GM23338 (cell line): ENCODE measurements at places on chromosomes 12 and 14.

- no peak for DNase-seq
- H3K4me3 ChIP-seq, result no peak overlapping the region
- no peaks in the 10 kb centered on the region for H3K4me1 ChIP-seq
- H3K36me3 ChIP-seq, result no peaks in the 10 kb centered on the region
- no peak overlapping the region for H3K27ac ChIP-seq
Measured at GRCh38 chr12:88132392-88132791, 9.5 kb downstream of the CEP290 start.

DNA sequence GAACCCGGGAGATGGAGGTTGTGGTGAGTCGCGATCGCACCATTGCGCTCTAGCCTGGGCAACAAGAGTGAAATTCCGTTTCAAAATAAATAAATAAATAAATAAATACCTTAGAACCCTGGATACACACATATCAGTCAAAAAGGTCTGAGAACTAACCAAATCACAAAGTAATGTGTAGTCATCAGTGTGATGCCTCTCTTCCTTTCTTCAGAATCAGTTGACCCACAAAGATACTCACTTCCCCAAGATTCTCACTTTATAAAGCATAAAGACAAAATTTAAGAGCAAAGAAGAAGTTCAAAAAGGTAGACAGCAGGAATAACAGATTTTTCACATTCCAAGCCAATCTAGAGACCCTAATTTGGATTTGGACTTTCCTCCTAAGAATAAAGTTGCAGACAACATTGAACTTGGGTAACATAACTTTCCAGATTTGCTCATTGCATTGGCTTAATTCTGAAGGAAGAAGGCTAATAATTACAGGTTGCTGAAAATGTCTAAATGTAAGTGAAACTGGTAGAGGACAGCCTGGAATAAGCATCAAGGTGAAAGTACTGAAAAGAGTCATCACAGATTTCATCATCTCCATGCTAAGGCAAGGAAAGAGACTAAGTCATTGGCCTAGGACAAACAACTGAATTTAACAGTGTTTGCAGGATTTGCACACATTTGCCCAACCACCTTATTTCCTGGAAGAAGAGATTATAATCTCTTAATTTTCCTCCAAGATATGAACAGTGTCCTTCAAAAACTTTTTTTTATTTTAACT, 17.4 kb downstream of the TMED10 start:
- no peak overlapping the region for H3K4me3 ChIP-seq
- no peak overlapping the region; the same call in 1 of the 2 replicates for H3K27ac ChIP-seq
- no peaks in the 10 kb centered on the region for H3K36me3 ChIP-seq
- H3K4me1 ChIP-seq, result 0 out of 2 replicates have a peak, but pooled peaks cover 2% of the 10 kb centered on the region
- no peaks in the 10 kb centered on the region for H3K27me3 ChIP-seq

DNA sequence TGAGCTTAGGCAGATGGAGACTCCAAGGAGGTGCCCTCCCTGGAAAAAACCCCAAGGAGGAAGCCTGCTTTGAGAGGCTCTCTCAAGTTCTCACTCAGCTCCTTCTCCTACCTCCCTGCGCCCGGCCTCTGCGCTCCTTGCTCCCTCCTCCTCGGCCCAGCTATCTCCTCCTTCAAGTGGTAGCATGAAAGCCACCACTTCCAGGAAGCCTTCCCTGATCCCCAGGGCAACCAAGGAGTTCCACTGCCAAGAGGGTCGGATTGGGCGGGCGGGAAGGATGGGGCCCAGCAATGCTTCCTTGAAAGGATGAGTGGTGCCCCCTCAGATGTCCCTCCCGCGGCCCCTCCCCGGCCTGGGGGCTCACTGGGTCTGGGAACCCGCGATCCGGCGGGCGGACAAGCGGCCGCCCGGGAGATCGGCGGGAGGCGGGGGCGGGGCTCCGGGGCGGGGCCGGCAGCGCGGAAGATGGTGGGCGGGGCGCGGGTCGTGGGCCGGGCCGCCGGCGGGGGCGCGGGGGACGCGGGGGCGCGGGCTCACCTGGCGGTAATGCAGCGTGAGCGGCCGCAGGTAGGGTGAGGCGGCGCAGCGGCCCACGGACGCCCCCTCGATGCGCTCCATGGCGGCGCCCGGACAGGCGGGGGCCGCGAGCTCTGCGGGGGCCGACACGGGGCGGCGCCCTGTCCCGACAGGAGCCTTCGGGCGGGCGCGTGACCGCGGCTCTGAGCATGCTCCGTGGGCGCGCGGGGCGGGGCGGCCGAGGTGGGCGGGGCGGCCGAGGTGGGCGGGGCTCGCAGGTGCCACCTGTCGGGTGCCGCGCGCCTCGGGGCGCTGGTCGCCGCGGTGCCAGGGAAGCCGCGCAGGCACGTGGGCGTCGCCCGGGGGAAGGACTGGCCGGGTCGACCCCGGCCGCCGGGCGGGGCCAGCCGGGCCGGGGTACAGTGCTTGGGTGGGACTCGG, at the start of gene NUDT14:
TSS of gene NUDT14 (minus strand) at position 721 of the 957 bp plus-strand sequence. CDS start at position 618, 103 bp downstream.
- no peaks in the 10 kb centered on the region for H3K36me3 ChIP-seq
- H3K27ac ChIP-seq, result no peak within 1 kb of the TSS
- no peaks in the 10 kb centered on the region; the same call in 1 of the 2 replicates for H3K4me1 ChIP-seq
- peak; percentile 75 for DNase-seq
- H3K4me3 ChIP-seq, result peak within 1 kb of the TSS; percentile 69

DNA sequence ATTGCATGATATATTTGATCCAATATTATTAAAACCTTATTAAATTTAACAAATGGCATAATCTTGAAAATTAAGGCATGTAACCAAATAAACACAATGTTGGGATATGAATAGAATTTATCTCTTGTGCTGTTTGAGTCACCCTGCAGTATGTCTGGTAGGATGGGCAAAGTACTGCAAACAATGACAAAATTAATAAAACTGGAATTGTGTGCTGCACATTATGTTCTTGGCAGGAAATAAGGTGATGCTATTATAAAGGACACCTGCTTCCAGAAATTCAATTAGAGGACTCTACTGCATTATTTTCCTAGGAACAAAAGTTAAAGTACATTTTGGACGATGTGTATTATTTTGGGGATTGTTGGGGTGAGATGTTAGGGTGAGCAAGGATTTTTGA, 132.7 kb downstream of the PPFIA2 start:
- no peak overlapping the region for H3K27ac ChIP-seq
- no peak for DNase-seq
- H3K36me3 ChIP-seq, result no peaks in the 10 kb centered on the region

- peaks cover 38% of the 10 kb centered on the region for H3K4me1 ChIP-seq
- no peak overlapping the region for H3K27ac ChIP-seq
Measured at GRCh38 chr14:63431466-63431865, 111.7 kb downstream of the PPP2R5E start.

DNA sequence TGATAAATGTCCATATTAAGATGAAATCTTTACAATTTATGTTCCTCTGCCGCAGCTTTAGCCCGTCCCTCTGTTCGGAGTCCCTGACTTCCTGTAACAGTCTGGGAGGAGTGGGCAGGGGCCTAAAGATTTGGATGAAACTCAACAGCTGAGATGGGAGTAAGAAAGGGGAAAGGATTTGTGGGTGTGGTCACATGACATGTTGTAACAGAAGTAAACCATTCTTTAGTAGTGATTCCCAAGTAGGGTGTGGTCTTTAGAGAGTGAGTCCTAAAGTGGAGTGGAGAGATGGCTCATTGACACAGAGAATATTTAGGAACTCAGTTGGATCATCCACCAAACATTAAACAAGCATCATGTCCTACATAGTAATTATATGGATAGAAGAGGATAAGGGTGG, 12.9 kb downstream of the TMEM117 start:
- no peaks in the 10 kb centered on the region for H3K4me1 ChIP-seq
- H3K4me3 ChIP-seq, result no peak overlapping the region
- H3K27ac ChIP-seq, result no peak overlapping the region

DNA sequence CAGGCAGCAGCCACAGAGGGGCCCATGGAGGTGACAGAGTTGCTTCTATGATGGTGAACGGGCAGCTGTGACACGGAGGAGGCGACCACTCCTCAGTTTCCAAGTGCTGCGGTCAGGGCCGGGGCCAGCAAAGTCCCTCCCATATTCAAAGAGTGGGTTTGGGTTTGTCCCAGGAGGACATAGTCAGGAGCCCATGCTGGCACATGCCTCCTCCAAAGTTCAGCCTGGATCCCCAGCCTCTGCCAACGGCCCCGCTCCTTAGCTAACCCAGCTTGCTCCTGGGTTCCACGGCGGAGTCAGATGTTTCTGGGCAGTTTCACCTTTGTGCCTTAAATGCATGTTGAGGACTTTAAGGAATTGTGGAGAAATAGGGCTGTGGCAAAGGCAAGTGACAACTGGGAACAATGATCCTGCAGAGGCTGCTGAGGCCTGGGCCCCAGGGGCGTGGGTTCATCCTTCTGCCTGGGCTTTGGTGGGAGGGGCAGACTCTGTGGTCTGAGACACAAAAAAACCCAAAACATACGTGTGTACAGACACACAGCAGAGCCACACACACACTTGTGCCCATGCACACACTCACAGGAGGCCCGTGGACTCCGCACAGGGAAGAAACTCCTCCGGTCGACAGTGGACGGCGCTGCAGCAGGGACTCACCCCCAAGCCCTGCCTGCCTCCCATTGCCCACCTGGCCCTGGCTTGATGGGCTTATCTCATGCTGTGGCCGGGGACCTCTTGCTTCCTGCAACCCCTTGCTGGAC, 399.4 kb downstream of the TMEM121 start:
- H3K36me3 ChIP-seq, result no peaks in the 10 kb centered on the region
- DNase-seq, result no peak
- H3K4me3 ChIP-seq, result no peak overlapping the region
- H3K4me1 ChIP-seq, result no peaks in the 10 kb centered on the region

GRCh38 chr12:95982602-95983001, 13.5 kb downstream of the HAL start:
- DNase-seq, result no peak
- no peak overlapping the region for H3K27ac ChIP-seq
- H3K4me3 ChIP-seq, result no peak overlapping the region
- peaks cover 17% of the 10 kb centered on the region for H3K4me1 ChIP-seq
- H3K27me3 ChIP-seq, result no peaks in the 10 kb centered on the region
- H3K36me3 ChIP-seq, result no peaks in the 10 kb centered on the region

GRCh38 chr14:71783088-71783487, 149.1 kb upstream of the RGS6 start:
- no peaks in the 10 kb centered on the region for H3K36me3 ChIP-seq
- H3K4me1 ChIP-seq, result no peaks in the 10 kb centered on the region
- no peak overlapping the region for H3K27ac ChIP-seq
- DNase-seq, result no peak

- H3K4me1 ChIP-seq, result peaks cover 11% of the 10 kb centered on the region; the same call in 1 of the 2 replicates
- no peak overlapping the region for H3K4me3 ChIP-seq
- no peaks in the 10 kb centered on the region for H3K27me3 ChIP-seq
- no peak overlapping the region for H3K27ac ChIP-seq
Measured at GRCh38 chr14:96049932-96050331, 10.8 kb downstream of the C14orf132 start.

DNA sequence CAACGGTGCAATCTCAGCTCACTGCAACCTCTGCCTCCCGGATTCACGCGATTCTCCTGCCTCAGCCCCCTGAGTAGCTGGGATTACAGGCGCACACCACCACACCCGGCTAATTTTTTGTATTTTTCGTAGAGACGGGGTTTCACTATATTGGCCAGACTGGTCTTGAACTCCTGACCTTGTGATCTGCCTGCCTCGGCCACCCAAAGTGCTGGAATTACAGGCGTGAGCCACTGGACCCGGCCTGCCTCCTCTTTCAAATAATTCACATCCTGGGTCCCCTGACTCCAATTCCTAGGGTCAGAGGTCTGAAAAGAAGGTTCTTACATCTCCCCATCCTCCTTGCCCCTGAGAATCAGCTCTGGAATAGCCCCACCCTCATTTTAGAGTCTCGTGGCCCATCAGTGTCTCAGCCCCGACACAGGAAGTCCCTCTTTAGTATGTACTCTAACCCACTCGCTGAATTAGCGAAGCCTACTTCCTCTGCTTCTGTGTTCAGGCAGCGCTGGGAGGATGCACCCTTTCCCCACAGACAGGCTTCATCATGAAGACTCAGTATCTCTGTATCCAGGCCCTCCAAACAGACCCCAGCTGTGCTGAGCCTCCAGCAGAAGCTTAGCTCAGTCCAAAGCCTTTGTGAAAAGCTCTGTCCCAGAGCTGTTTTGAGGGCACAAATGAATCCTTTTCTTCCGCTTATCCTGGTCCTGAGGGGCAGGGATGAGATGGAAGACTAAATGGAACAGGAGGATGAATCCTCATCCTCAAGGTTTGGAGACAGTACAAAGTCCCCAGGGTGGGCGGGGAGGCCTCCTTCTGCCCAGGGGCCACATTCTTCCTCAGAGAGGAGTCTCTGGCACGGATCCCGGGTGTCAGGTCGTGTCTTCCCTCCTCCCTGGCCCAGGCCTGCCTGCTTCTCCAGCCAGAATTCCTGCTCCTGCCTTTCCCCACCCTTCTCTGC, 3.5 kb downstream of the LPAR5 start:
- no peaks in the 10 kb centered on the region for H3K36me3 ChIP-seq
- H3K27me3 ChIP-seq, result no peaks in the 10 kb centered on the region
- no peak for DNase-seq
- no peaks in the 10 kb centered on the region for H3K4me1 ChIP-seq
- no peak overlapping the region for H3K4me3 ChIP-seq

GRCh38 chr12:109999649-109999971, 380 bp downstream of the ANKRD13A start:
- H3K4me3 ChIP-seq, result peak overlapping the region; percentile 79
- H3K4me1 ChIP-seq, result peaks cover 25% of the 10 kb centered on the region
- H3K27ac ChIP-seq, result no peak overlapping the region
- H3K36me3 ChIP-seq, result no peaks in the 10 kb centered on the region

GRCh38 chr14:82488473-82488872, 954.8 kb upstream of the SEL1L start:
- H3K27ac ChIP-seq, result no peak overlapping the region
- H3K4me3 ChIP-seq, result no peak overlapping the region
- no peaks in the 10 kb centered on the region for H3K36me3 ChIP-seq

DNA sequence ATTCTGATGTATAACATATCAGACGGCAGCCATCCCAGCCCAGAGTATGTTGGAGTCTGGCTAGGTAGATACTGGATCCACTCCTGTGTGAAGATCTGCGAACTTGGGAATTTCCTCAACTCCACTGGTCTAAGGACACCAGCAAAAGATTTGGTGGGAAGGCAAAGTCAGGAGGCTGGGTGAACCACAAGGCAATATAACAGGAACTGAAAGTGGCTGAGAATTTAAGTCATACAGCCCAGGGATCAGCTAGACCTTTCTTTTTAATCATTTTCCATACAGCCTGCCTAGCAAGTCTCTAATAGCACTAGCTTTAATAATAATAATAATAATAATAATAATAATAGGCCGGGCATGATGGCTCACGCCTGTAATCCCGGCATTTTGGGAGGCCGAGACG, 34.8 kb downstream of the BRAP start:
- H3K27ac ChIP-seq, result no peak overlapping the region
- peaks cover 38% of the 10 kb centered on the region for H3K36me3 ChIP-seq
- DNase-seq, result no peak
